Activated CD4-positive, alpha-beta T cell treated with anti-CD3 and anti-CD28 coated beads, Interleukin-10, Interleukin-2, amounts not matched to agents 100 ng/mL and 50 ng/mL, durations not matched to agents 16 hours and 8 hours (primary cell): ENCODE measurements at places on chromosomes 3 and 15.

DNA sequence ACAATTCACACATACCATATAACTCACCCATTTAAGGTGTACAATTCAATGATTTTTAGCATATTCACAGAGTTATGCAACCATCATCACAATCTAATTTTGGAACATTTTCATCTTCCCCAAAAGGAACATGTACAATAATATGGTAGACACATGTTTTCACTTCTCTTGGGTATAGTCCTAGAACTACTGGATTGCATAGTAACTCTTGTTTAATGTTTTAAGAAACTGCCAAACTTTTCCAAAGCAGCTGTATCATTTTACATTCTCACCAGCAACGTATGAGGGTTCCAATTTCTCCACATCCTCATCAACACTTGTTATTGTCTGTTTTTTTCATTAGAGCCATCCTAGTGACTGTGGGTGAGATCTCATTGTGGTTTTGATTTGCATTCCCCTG lies 14.3 kb downstream of the BNC1 start:
- DNase-seq: no peak

GRCh38 chr3:130488288-130488687 lies 28.7 kb upstream of the COL6A6 start:
- DNase-seq: no peak

GRCh38 chr3:79162653-79163052 lies 605.1 kb downstream of the ROBO1 start:
- DNase-seq: no peak

DNA sequence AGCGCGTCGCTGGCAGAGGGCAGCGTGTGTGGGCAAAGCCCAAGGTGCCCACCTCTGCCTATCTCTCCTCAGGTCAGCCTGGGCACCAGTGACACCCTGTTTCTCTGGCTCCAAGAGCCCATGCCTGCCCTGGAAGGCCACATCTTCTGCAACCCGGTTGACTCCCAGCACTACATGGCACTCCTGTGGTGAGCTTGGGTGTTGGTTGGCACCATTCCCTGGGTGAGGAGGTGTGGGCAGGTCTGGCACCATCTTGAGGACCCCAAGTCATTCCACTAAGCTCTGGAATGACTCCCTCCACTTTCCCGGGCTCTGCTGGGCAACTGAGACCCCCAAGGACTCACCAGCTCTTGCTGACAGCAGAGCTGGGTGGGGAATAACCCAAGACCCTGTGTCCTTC lies 28.5 kb downstream of the XYLB start:
- DNase-seq: no peak

- DNase-seq: no peak
Observed at GRCh38 chr3:42829628-42830436, 20.6 kb downstream of the ACKR2 start.

- DNase-seq: peak; percentile 26
Observed at GRCh38 chr3:189710620-189711402, 79.6 kb downstream of the TP63 start.

DNA sequence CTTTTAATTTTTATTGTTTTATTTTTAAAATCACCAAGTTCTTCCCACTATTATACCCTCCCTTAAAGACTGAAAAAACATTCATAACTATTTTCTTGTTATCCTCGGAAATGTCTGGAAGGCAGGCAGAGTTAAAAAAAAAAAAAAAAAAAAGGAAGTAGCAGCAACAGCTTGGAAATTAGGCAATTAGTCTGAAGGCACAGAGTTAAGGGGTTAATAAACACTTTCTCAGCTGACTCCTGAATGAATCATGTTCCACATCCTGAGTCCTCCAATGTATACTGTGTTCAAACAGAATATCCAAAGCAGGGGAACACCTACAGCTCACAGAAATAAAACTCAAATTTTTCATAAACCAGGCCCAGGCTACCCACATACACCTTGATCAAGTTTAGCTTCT lies 5.8 kb downstream of the HEXA start:
- DNase-seq: no peak

GRCh38 chr3:24715171-24715792 lies 220.6 kb upstream of the THRB start:
- DNase-seq: no peak

DNA sequence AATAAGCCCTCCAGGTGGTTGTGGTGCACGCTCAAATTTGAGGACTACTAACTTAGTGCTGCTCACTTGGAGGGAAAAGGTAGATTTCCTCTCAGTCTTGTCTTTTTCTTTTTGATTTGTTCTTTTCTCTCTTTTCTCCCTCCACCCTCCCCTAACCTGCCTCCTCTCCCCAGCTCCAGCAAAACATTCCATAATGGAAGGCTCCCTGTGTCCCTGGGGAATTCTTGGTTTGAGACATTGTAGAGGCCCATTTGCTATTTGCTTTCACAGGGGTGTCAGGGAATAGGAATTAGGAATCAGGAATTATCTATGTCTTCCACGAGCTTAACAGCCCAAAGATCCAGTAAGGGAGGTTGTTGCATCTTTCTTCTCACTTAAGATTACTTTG lies 136.8 kb upstream of the UMPS start:
- no peak for DNase-seq

DNA sequence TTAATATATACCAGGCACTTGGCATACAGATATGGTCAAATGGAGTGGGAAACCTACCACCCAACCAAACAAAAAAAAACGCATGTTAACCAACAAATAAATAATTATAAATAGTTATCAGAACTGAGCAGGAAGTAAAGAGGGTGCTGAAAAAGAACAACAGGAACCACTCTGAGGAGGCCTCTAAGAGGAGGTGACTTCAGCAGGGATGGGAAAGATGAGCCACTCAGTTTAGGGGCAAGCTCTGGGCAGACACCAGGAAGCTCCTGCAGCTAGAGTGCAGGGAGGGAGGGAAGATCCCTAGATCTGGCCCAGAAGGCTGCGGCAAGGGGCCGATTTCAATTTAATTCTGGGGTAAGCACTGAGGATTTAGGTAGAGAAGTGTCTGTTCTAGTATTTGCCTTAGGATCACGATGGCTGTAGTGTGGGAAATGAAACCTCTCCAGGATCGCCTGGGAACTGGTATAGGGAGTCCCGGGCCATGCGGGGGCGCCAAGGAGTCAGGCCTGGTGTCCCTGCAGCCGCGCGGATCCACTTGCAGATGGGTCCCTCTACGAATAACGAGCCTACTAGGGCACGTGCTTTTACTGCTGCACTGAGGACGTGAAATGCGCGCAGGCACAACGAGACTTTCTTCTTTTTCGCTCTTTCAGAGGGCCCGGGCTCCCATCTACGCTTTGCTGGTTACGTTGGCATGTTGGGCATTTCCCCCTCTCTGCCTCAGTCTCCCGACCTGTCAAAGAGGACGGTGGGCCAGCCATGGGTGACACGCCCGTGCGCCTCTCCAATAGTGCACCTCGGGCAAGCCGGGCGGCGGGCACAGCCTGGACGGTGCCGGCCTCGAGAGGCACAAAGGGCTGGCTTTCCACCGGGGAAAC lies 1.5 kb upstream of the LIMD1 start:
- peak; percentile 82 for DNase-seq

- no peak for DNase-seq
Observed at GRCh38 chr3:39961230-39961629, 151.8 kb downstream of the MYRIP start.

GRCh38 chr15:39743611-39744010 lies 39.0 kb downstream of the FSIP1 start:
- no peak for DNase-seq

GRCh38 chr3:162718697-162719096 lies 1222.1 kb downstream of the OTOL1 start:
- no peak for DNase-seq

GRCh38 chr3:120506828-120507774 lies 56.3 kb upstream of the FSTL1 start:
- DNase-seq: peak; percentile 11

DNA sequence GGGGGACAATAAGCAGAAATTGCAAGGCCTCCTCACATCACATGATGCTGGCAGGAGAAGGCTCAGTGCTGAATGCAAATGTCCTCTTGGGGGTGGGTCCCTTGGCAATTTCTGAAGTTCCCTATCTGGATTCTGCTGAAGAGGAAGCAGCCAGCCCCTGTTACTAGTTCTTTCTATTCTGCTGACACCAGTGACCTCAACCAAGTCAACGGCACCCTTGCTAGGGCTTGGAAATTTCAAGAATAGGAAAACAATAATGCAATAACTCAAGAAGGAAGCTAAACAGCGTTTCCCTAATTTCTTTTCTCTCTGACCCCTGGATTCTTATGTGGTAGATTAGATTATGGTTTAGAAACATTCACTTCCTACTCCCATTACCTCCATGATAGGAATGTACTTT lies 46.2 kb upstream of the FOXP1 start:
- no peak for DNase-seq

GRCh38 chr3:120741320-120741719 lies 996 bp downstream of the RABL3 start:
- DNase-seq: no peak

- DNase-seq: no peak
Observed at GRCh38 chr3:113249601-113250000, 38.2 kb downstream of the BOC start.

DNA sequence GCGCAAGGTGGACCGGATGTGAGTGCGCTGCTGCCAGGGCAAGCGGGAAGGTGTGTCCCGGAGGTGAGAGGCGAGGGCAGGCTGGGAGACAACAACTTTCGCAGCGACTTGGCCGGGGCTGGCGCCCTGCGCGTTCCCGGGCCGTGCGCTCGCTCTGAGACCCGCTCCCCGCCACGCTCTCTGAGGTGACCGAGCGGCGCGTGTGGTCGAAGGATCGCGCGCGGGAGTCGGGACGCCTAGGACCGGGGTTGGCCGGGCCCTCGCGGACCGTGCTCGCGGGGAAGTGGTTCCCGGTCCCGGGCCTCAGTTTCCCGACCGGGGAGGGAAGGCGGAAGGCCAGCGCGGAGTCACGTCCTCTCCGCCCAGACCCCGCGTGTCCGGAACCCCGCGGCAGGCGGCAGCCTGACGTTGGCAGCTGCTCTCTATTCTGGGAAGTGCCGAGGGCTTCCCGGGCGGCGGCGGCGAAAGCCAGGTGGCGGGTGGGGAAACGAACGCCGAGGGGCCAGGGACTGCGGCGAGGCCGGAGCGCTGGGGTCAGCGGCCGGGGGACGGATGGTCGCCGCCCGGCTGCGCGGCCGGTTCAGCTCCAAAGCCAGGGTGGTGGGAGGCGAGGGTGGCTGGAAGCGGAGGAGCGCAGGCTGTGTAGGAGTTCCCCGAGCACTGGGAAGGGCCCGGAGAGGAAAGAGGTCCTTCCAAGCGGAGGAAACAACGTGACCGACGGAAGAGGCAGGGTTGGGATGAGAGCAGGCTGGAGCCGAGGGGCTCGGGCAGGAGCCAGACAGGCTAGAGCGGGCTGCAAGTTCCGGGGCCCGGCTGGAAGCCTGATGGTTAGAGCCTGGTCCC lies 1.0 kb upstream of the IGF2BP2 start:
- peak; percentile 53 for DNase-seq

DNA sequence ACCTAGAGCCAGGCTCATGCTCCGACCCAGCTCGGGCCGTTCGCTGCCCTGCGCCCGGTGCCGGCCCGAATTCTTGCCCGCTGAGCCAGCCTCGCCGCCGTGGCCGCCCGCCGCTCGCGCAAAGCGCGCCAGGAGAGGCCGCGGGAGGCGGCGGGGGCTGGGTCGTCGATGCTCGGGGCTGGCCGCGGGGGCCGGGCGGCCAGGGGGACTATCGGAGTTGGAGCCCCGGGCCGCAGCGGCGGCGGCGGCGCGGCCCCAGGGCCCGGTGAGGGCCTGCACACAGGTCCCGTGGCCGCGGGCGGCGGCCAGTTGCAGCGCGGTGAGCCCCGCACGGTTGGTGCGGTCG lies 1.1 kb downstream of the ANKRD63 start:
- DNase-seq: no peak

DNA sequence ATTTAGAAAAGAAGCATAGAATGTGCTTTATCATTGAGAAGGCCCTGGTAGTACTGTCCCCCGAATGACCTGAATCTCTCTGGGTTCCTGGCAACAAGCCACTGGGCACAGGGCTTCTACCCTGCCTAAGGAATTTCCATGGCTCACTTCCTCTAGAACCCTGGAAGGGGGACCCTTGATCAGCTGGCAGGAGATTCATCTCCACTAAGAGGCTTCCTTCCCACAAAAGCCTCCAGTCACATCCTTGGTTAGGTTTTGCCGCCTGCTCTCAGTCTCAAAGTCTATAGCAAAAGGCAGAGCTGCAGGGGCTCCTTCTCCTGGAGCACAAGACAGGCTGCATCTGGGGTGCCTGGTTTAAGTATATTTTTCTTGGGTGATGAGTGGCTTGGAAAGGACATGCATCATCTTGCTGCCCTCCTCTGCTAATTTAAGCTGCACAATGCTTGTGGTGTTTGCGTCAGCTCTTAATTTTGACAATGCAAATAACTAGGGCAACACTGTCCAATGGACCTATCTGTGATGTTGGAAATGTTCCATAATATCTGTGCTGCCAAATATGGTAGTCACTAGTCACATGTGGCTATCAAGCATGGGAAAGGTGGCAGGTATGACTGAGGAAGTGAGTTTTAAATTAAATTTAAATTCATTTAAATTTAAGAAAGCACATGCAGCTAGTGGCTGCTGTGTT lies 33.4 kb upstream of the RARRES1 start:
- no peak for DNase-seq

- DNase-seq: no peak
Observed at GRCh38 chr15:69661871-69662644, 209.4 kb downstream of the RPLP1 start.

DNA sequence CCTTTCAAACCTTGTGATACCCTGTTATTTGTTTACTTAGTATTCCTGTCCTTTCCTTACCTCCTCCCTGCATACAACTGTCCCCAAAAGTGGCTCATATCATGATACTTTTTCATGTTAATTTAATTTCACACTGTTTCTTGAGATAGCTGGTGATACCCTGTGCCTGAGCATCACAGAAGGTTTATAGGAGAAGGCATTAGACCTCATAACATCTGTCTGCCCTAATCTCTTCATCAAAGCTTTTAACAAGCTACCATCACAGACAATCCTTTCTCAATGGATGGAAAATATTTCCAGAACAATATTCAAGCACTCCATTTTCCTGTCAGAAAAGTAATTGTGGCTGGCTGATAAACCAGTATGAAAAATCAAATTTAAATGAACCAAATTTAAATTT lies 81.6 kb downstream of the SSR3 start:
- no peak for DNase-seq

GRCh38 chr3:114645392-114645791 lies 351.6 kb downstream of the TIGIT start:
- DNase-seq: no peak

- no peak for DNase-seq
Observed at GRCh38 chr15:74844319-74845207, 1.6 kb upstream of the ULK3 start.

DNA sequence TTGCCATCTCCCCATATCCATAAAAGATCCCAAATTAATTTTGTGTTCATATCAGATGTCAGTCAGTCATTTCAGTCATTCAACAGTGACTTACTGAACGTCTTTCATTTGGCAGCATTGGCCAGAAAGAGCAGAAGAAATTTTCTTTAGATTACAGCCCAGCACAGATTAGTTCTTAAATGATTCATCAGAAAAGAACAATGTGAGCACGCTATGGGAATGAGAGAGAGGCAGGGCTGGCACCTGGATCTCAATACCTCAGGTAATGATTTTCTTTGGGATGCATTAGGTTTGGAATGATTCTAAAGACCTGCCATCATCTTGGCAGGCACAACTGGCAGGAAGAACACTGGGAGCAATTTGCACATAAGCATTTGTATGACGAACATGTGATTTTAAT lies 41.6 kb downstream of the FBN1 start:
- DNase-seq: no peak
